ENCODE measurements at places on chromosomes 4 and X.
A peak's percentile ranks its signal among the peaks of the same experiment; 100 is the strongest.

GRCh38 chrX:44484607-44485146 lies 58.0 kb downstream of the FUNDC1 start:
- DNase-seq: no peak

GRCh38 chrX:129746557-129747470 lies 8.0 kb downstream of the XPNPEP2 start:
- no peak for DNase-seq

- DNase-seq: no peak
These were observed 7.6 kb downstream of the PRRG3 start for GRCh38 chrX:151702741-151703340.

GRCh38 chr4:22897520-22898108 lies 204.9 kb downstream of the GBA3 start:
- DNase-seq: peak; percentile 33

- DNase-seq: no peak
These were observed 137.8 kb upstream of the DUSP21 start for GRCh38 chrX:44705817-44706551.

DNA sequence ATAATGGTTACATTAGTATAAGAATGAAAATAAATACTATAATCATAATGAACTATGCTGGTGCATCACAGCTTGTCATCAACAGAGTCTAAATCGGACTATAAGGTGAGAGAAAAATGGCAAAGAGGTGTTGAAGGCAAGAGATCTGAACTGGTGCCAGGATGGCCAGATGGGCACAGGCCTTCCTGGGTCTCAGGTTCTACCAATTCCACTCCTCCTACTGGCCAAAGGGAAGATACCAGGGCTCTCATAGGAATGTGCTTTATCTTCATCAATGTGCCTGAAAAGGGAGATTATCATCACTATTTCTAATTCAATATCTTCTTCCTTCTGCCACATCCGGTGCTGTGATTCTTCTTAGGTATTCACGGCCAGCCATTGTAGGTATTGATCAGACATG lies 107.6 kb downstream of the GASK1B start:
- DNase-seq: no peak

DNA sequence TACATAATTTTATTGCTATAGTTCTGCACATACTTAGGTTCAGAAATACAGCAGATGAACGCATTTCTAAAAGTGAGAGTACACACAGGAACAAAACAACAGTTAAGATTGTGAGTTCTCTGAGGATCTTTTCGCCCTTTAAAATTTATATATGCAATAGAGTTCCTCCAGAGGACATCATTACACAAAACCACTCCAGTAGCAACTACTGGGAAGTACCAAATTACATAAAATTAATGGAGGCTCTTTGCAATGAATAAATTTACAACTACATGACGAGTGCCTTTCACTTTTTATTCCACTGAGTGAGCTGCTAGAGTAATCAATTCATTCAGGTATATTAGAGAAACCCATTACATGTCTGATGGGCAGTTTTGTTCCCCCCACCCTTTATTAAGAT lies 107.2 kb downstream of the PPP3CA start:
- DNase-seq: no peak

DNA sequence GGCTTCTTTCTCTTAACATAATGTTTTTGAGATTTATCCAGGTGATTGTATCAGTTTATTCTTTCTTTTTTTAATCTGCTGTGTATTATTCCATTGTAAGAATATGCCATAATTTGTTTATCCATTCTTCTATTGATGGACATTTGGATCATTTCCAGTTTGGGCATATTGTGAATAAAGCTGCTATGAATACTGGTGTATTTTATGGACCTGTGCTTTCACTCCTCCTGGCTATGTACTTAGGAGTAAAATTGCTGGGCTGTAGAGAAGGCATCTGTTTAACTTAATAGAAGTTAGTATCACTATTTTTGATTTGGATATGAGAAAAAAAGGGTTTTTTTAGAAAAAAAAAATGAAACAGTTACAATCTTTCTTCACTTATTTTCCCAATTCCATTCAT lies 50.0 kb upstream of the FAM9C start:
- no peak for DNase-seq

DNA sequence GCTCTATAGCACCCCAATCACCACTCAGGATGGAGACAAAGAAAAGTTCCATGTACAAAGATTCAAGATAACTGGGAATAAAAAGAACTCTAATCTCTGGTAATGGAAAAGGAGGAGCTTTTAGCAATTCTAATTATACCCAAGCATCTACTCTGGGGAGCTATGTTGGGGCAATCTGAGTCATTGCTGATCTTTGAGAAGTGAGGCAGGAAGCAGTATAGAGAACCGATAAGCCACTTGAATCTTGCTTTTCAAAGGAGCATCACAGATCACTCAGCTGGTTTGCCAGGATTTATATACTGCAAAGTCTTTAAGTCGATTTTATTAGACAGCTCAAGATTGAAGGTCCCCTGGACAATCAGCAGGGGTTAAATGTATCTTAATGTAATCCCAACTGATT lies 220.0 kb downstream of the ENOX2 start:
- DNase-seq: peak; percentile 8

Measured in astrocyte of the spinal cord (primary cell).